ENCODE measurements at places on chromosomes 4 and X. TPM values are rescaled to one million over a fixed set of nuclear protein-coding genes. Genes with fewer than 3 reads are reported as not detected.

The AMBN gene
- total RNA-seq = not detected

The RAP2C gene
- 25.4 TPM for total RNA-seq

The ADGRG2 gene
- 2.2 TPM for total RNA-seq

The SAGE1 gene
- total RNA-seq = not detected

The PPM1K gene
- 126 TPM for total RNA-seq

The PCDH18 gene
- total RNA-seq = 5.3 TPM

The EPHA5 gene
- total RNA-seq = 8.0 TPM

The MCF2 gene
- 1.1 TPM for total RNA-seq

The SMIM43 gene
- total RNA-seq = not detected

The GPR50 gene
- total RNA-seq = not detected

The ZGRF1 gene
- total RNA-seq = 1.8 TPM

The DMD gene
- total RNA-seq = 134 TPM

The S100G gene
- not detected for total RNA-seq

The MAGIX gene
- 7.7 TPM for total RNA-seq

The DCLK2 gene
- 9.9 TPM for total RNA-seq

The FGA gene
- total RNA-seq = 0.47 TPM

The H2BW2 gene
- not detected for total RNA-seq

The UGT2B17 gene
- not detected for total RNA-seq

The C4orf33 gene
- 5.3 TPM for total RNA-seq

The TXK gene
- 0.62 TPM for total RNA-seq

The GRID2 gene
- total RNA-seq = 0.42 TPM

The MAGEA2 gene
- total RNA-seq = not detected
